ENCODE measurements at places on chromosomes 1 and 21.
A peak's percentile ranks its signal among the peaks of the same experiment; 100 is the strongest.

DNA sequence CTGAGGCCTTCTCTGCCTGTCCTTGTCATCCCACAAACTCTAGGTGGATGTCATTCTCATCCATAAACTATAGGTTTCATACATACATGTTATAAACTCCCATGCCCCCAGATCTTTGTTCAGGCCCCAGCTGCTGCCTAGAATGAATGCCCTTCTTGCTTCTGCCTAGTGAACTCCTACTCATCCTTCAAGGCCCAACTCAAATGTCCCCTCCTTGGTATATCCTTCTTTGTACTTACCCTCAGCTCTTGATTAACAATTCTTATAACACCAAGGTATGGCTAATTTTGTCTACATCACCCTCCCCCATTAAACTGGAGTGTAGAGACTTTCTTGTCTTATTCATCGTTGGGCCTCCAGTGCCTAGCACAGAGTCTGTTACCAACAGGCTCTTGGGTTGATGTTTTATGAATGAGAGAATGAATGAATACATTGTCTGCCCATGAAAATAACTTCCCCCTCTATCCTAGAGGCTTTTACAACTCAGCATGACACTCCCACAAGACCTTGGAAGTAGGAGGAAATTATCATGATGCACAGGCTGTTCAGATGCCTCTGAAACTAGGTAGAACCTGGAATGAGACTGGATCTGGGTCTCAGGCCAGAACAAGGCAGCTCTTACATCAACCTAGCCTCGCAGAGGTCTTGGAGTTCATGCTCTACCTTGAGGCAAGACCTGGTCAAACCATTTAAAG lies 26.9 kb downstream of the EPHB2 start:
- DNase-seq: no peak

GRCh38 chr1:28926629-28927265 lies 12.4 kb downstream of the EPB41 start:
- no peak for DNase-seq

GRCh38 chr1:19390901-19391595 lies 78.9 kb downstream of the SLC66A1 start:
- DNase-seq: peak; percentile 84

DNA sequence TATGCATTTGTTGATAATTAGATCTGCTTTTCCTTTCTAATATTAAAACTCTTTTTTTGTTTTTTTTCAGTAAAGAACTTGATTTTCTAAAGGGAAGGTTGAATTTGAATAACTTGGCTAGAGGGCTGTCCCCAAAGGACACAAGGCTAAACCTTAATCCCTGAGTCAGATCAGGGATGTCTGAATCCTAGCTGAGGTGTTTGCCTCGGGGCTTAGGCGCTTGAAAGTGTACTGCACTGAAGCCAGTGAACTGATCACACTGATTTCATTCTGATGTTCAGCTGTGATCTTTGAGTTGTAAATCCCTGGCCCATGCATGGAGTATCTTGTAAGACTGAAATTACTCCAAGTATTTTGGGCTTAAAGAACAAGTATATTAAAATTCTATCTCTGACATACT lies 42.8 kb downstream of the MTR start:
- no peak for DNase-seq

DNA sequence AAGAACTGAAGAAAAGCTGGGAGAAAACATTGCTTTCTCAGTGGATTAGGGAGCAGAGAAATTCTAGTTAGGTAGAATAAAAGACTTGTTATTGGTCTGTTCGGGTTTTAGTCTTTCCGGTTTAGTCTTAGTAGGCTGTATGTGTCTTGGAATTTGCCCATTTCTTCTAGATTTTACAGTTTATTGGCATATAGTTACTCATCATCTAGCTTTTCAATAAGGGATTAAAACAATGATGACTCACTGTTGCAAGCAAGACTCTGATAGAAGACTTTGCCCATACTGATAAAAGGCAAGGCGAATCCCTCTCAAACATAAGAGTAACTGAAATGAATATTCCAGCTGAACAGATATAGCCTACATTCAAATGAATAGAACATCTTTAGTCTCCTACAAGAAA lies 62.3 kb downstream of the GPR137B start:
- no peak for DNase-seq

All from right hindlimb (tissue), 1 donor.